ENCODE measurements at places on chromosomes 12 and 14.
A peak's percentile ranks its signal among the peaks of the same experiment; 100 is the strongest.

DNA sequence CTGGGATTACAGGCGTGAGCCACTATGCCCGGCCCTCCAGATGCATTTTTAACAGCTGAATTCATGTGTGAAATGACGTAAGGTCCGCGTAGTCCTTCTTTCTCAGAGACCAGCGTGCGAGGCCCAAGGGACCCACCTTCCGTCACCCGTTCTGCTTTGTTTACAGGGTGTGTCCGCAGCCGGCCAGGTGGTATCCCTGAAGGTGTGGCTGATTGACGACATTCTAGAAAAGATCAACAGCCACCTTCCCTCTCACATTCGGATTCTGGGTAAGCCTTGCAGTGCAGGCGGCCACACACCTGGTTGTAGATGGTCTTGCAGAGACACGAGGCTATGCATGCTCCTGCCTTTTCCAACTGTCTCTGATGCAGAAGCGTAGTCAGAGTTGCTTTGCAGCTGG, 9.9 kb downstream of the PUS1 start:
- no peak for DNase-seq

GRCh38 chr12:42282294-42282693, 43.6 kb downstream of the ZCRB1 start:
- no peak for DNase-seq

DNA sequence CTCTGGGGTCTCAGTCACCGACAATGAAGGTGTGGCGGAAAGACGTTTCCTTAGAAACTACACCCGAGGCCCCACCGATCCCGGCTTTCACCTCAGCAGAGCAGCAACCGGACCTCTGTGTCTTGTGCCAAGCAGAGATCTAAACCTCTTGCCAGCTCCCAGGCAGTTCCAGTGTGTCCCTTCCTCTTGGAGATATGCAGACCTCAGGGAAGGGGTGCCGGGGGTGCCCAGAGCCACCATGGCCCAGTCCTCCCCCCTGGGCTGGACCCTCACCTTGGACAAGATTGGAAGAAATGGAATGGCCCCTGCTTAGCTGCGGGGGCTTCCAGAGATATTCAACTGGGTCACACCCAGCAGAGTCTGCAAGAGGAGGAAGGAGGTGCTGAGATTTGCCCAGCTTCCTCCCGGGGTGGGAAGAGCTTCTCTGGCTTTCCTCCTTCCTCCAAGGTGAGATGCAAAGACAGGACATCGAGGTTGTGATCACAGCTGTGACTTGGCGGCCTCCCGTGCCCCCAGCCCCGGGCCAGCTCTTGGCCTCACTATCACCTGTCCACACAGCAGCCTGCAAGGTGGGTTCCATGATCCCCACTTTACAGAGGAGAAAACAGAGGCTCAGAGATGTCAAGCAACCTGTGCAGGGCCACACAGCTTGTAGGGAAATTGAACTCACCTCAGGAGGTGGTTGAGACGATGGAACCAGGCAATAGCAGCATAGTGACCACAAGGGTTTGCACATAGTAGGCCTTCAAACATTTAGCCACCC, 281.7 kb upstream of the RTL1 start:
- no peak for DNase-seq

GRCh38 chr12:99372257-99372920, 275.2 kb upstream of the GARIN6 start:
- no peak for DNase-seq

GRCh38 chr12:19970116-19970515, 398.2 kb upstream of the PDE3A start:
- no peak for DNase-seq

DNA sequence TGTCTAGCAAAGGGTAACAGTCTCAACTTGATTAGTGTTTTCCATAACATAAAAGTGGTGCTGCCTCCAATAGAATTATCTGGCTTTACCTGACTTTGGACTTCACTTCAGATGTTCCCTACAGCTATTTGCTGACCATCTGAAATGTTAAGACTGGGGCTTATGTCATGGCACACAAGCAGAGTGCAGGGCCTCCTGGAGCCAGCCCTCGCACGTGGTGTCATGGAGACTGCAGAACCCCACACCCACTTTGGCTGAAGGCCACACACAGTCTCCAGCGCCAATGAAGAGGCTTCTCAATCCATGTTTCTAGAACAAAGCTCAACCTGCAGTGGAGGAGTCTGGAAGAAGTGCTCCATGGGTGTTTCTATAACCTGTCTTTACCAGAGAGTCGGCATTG, 169.6 kb upstream of the FRMD6 start:
- DNase-seq, result no peak

- DNase-seq, result peak; percentile 69
Observed at GRCh38 chr14:22973217-22974032, 8.9 kb downstream of the AJUBA start.

- DNase-seq, result no peak
Observed at GRCh38 chr12:111429828-111430432, 24.2 kb downstream of the SH2B3 start.

- DNase-seq, result no peak
Observed at GRCh38 chr12:27915021-27915420, 57.5 kb downstream of the PTHLH start.

All from suppressor macrophage treated with lipopolysaccharide for 1 hour (primary cell).